ENCODE measurements at places on chromosomes 1 and 21.
A peak's percentile ranks its signal among the peaks of the same experiment; 100 is the strongest.

DNA sequence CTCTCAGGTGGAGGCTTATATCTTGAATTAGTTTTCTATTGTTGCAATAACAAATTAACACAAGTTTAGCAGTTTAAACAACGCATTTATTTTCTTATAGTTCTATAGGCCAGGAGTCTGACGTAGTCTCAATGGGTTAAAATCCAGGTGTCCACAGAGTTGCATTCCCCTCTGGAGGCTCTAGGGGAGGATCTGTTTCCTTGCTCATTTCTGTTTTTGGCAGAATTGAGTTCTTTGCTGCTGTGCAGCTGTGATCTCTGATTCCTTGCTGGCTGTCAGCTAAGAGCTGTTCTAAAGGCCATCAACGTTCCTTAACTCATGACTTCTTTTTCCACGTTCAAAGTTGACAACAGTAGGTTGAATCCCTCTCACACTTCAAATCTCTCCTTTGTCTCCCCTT is 31.8 kb downstream of the S100A10 start:
- no peak for DNase-seq

- peak; percentile 29 for DNase-seq
These were observed 39.7 kb downstream of the LRRC8C start for GRCh38 chr1:89672489-89673183.

- DNase-seq: no peak
These were observed 42.0 kb downstream of the VPS26C start for GRCh38 chr21:37224861-37225839.

DNA sequence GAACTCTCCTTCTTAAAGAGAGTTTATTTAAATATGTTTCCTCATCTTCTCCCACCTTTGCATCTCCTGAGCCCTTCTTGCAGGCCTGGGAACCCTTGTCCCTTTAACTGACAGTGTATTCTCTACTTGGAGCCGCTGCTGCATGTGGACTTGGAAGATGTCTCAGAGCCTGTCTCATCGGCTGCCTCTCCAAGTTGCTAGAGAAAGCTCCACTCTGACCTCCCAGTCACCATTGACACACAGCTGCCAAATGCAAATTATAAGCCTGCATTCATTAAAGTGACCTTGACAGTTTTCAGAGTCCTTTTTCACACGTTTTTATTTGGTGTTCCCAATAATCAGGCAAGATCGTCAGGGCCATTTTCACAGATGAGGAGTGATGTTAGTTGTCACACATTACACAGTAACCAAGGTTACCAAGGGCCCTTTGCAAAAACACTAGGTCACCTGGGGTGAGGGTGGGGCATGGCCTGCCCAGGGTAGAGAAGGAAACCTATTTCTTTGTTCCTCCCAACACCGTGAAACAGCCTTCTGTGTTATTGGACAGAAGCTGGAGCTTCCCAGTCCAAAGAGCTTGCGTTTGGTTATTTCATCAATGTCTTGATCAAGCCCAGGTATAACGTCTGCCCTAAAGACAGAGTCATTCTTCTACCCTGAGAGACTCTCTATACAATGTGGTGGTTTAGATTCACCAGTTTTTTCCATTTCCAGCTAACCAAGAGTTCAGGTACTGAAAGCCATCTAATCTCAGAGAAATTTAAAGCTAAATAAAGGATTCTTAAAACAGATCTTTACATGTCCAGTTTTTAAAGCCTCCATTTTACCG is 164.1 kb downstream of the GALNT2 start:
- no peak for DNase-seq

DNA sequence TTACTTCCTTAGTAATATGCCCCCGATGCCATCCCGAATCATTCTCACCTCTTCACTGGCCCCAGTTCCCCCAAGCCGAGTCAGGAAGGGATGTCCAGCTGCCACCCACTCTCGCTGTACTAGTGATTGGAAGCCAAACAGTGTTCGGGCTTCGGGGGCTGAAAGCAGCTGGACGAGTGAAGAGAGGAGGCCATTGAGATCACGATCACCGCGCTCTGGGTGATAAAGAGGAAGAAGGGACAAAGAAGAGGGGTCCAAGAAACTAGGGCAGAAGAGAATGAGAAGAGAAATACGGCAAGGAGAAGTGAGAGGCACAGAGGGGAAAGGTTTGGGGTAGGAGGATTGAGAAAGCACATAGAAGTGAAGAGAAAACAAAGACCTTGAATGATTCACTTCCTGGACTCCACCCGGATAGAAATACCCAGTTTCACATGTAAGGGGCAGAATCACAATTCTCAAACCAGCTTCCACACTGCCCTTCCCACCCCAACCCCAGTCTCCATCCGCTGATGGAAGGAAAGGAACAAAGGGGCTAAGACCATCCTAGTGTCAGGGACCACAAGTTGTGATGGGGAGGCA is 3.7 kb upstream of the SF3B4 start:
- no peak for DNase-seq

DNA sequence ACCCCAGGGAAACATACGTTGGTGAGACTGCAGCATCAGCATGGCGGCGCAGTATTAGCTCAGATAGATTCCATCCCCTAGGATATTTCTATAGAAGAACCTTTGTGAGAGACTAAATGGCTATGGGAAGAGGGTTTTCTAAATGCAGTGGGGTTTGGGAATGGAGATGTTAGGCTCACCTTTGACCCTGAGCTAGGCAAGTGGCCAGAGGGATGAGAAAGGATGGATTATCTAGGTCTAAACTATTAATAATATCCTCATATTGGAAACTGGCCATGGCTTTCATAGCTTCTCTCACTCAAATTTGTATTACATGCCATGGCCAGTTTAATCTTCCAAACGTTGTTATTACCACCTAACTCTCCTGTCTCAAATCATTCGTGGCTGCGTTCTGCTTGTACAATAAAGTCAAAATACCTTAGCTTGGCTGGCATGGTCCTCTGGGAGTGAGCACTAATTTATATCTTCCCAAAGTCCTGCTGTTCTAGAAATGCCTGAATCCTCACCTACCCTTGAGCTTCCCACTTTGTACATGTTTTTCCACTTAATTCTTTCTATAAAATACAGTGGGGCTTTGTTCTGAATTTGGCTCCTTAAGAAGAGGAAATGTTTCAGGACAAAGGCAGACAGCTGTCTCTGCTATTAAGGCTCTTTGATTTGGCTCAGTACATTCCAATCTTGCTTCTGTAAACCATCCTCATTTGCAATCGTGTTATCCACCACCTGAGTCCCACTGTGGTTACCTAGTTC is 31.0 kb upstream of the COG2 start:
- no peak for DNase-seq

- DNase-seq: no peak
These were observed 55.2 kb upstream of the NADK start for GRCh38 chr1:1833456-1833855.

All from mesenchymal stem cell (in vitro differentiated cells and primary cell).